ENCODE measurements at places on chromosomes 4 and X. TPM values are rescaled to one million over a fixed set of nuclear protein-coding genes. Genes with fewer than 3 reads are reported as not detected.

APLN gene
- 0.98 TPM for total RNA-seq

CNGA1 gene
- not detected for total RNA-seq

KCTD8 gene
- not detected for total RNA-seq

TSPAN6 gene
- 19.7 TPM for total RNA-seq

IL13RA2 gene
- total RNA-seq = 67.6 TPM

SORBS2 gene
- 11.8 TPM for total RNA-seq

PCDH7 gene
- 0.60 TPM for total RNA-seq

SPIN4 gene
- 23.6 TPM for total RNA-seq

CACNA1F gene
- not detected for total RNA-seq

RPA4 gene
- not detected for total RNA-seq

DKK2 gene
- total RNA-seq = 5.1 TPM

WDR1 gene
- total RNA-seq = 180 TPM

TRAPPC2 gene
- total RNA-seq = 20.4 TPM

SPATA4 gene
- not detected for total RNA-seq

NPY5R gene
- total RNA-seq = not detected

USP17L28 gene
- not detected for total RNA-seq

SLC9A7 gene
- 28.8 TPM for total RNA-seq

C4orf46 gene
- 30.9 TPM for total RNA-seq

PNMA6A gene
- 0.12 TPM for total RNA-seq

SLC35A2 gene
- total RNA-seq = 40.6 TPM

STPG2 gene
- not detected for total RNA-seq

GYG2 gene
- total RNA-seq = 1.2 TPM

KANTR gene
- 7.1 TPM for total RNA-seq

IQCM gene
- total RNA-seq = not detected

RAB40AL gene
- total RNA-seq = not detected

GLRA3 gene
- not detected for total RNA-seq

DCLK2 gene
- 4.1 TPM for total RNA-seq

SSX3 gene
- not detected for total RNA-seq

CXCL10 gene
- 0.78 TPM for total RNA-seq

SSR4 gene
- total RNA-seq = 203 TPM

GABRG1 gene
- not detected for total RNA-seq

BEND4 gene
- total RNA-seq = not detected

CITED1 gene
- total RNA-seq = 0.12 TPM

MAGEA6 gene
- total RNA-seq = 85.4 TPM

All from RPMI7951 (cell line).